Right atrium auricular region (tissue), 2 donors: ENCODE measurements at places on chromosomes 5 and 9. TPM values are rescaled to one million over a fixed set of nuclear protein-coding genes. Genes with fewer than 3 reads are reported as not detected.

PCDHGA3 gene
- total RNA-seq: 7.0 TPM

PCDHB2 gene
- total RNA-seq: 2.2 TPM

ANKRD31 gene
- total RNA-seq: 0.07 TPM

DNA sequence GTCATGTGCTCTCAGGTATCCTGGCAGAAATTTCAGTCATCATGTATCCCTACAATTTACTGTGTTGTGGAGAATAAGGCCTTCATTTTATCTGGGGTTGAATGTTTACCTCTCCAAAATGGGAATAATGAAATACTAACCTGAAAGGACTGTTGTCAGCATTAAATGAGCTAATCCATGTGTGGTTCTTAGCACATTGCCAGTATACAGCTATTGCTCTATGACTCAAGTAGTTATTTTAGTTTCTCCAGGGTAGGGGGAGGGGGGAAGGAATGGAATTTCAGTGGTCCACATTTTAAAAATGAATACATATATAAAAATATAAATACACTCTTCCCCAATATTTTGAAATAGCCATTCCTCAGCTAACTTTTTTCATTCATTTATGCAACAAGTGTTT is 3.5 kb downstream of the PAM start:
- no peaks in the 10 kb centered on the region for H3K27me3 ChIP-seq
- peak overlapping the region; percentile 41 for H3K27ac ChIP-seq
- H3K4me1 ChIP-seq: no peaks in the 10 kb centered on the region
- no peak overlapping the region for H3K4me3 ChIP-seq
- no peak for DNase-seq

- no peak overlapping the region for H3K27ac ChIP-seq
- no peaks in the 10 kb centered on the region for H3K27me3 ChIP-seq
- H3K4me1 ChIP-seq: no peaks in the 10 kb centered on the region
- H3K36me3 ChIP-seq: no peaks in the 10 kb centered on the region
- DNase-seq: no peak
- H3K4me3 ChIP-seq: no peak overlapping the region
Measured at GRCh38 chr5:5285906-5286305, 136.6 kb upstream of the ICE1 start.

- H3K36me3 ChIP-seq: no peaks in the 10 kb centered on the region
- H3K27ac ChIP-seq: no peak overlapping the region
- H3K27me3 ChIP-seq: no peaks in the 10 kb centered on the region
- no peak overlapping the region for H3K4me3 ChIP-seq
- H3K4me1 ChIP-seq: no peaks in the 10 kb centered on the region
Measured at GRCh38 chr5:165139721-165140120, 1634.3 kb downstream of the MAT2B start.
